Stimulated activated CD4-positive, alpha-beta T cell treated with anti-CD3 and anti-CD28 coated beads, Interleukin-12 subunit alpha, Interleukin-12 subunit beta, amount 100 ng/mL, for 4 hours (primary cell): ENCODE measurements at places on chromosomes 4 and X.
A peak's percentile ranks its signal among the peaks of the same experiment; 100 is the strongest.

DNA sequence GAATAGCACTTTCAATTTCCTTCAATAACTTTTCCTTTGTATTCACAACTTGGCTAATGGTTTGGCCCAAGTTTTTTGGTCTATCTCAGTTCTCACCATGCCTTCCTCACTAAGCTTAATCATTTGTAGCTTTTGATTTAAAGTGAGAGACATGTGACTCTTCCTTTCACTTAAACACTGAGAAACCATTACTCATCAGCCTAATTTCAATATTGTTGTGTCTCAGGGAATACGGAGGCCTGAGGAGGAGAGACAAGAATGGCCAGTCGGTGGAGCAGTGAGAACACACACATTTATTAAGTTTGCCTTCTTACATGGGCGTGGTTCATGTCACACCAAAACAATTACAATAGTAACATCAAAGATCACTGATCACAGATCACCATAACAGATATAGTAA, 56.7 kb downstream of the TSPAN5 start:
- no peak for DNase-seq

GRCh38 chr4:43757147-43757546, 691.5 kb downstream of the KCTD8 start:
- DNase-seq = no peak

DNA sequence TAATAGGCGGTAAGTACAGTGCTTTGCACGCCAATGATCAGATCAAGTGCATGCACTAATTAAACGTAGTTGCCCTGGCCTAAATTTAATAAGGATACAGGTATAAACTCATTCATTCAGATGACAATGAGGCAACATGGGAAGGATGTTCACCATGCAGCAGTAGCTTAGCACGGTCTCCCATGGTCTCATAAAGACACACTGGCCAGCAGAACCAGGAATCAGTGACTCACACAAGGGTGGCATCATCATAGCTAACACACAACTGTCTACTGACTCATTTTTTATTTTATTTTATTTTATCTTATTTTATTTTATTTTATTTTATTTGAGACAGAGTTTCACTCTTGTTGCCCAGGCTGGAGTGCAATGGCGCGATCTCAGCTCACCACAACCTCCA, 42.7 kb downstream of the TMEM156 start:
- no peak for DNase-seq

- no peak for DNase-seq
Observed at GRCh38 chrX:79107891-79108718, 36.4 kb upstream of the GPR174 start.

- DNase-seq = peak; percentile 7
Observed at GRCh38 chr4:87679449-87680169, 29.5 kb downstream of the DMP1 start.

- no peak for DNase-seq
Observed at GRCh38 chrX:50609796-50610195, 139.2 kb upstream of the DGKK start.

DNA sequence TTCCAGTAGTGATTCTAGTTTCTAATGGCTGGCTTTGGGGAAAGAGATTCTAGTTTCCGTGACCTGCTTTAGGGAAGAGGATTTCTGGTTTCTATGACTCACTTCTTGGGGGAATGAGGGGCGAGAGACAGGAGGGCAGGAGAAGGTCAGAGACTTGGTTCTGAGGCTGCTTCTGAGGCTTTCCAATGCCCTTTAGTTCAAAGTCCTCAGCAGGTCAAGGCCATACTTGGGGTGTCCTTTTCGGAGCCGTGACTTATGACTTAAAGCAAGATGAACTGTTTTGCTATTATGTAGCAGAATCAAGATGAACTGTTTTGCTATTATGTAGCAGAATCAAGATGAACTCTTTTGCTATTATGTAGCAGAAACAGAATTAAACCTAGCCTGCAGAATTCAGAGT, 52.2 kb upstream of the TLR3 start:
- DNase-seq = no peak

GRCh38 chr4:151644622-151645021, 116.2 kb downstream of the GATB start:
- no peak for DNase-seq

GRCh38 chr4:189436207-189436606, 504.5 kb upstream of the FRG1 start:
- no peak for DNase-seq

- no peak for DNase-seq
Observed at GRCh38 chr4:130568746-130569145, 1472.8 kb downstream of the C4orf33 start.

- no peak for DNase-seq
Observed at GRCh38 chr4:148166132-148166591, 276.1 kb downstream of the NR3C2 start.

DNA sequence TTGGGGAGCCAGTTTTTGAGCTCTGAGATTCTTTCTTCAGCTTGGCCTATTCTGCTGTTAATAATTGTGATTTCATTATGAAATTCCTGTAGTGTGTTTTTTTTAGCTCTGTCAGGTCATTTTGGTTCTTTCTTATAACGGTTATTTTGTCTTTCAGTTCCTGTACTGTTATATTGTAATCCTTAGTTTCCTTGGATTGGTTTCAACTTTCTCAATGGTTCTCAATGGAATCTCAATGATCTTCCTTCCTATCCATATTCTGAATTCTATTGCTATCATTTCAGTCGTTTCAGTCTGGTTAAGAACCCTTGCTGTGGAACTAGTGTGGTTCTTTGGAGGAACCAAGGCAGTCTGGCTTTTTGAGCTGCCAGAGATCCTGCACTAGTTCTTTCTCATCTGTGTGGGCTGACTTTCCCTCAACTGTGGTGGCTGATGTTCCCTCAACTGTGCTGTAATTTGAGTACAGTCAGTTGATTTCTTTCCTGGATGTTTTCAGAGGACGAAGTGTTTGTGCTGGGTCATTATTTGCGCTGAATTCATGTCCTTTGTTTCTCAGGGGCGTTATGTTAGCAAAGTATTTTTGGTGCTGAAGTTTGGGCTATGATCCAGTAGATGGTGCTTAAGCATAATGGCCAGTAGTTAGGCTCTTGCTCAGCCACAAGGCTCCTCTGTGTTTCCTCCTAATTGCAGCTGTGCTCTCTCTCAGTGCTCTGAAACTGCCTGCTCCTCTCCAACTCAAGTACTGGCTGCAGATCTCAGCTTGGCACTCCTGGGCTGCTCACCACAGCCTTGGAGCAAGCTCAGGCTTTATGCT, 27.5 kb downstream of the ENPEP start:
- DNase-seq = no peak

DNA sequence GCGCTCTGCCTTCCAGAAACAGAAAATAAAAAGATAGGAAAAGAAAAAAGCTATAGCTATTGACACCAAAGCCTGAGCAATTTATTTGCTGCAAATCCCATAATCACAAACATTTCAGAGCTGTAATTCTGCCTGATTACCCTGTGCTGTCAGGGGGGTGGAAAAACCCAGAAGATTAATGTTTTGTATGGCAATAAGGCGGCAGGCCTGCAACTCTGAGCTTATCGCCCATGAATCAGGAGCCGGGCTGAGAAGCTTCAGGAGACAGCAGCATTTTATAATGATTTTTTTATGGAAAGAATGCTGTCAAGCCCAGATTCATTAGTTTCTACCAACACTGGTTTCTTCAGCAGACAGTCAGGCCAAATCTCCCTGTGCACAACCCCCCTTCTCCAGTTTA, 82.6 kb upstream of the TMEM164 start:
- DNase-seq = no peak

- DNase-seq = no peak
Observed at GRCh38 chrX:134513091-134513490, 53.1 kb downstream of the HPRT1 start.
